ENCODE measurements at places on chromosomes 7 and 10.

DNA sequence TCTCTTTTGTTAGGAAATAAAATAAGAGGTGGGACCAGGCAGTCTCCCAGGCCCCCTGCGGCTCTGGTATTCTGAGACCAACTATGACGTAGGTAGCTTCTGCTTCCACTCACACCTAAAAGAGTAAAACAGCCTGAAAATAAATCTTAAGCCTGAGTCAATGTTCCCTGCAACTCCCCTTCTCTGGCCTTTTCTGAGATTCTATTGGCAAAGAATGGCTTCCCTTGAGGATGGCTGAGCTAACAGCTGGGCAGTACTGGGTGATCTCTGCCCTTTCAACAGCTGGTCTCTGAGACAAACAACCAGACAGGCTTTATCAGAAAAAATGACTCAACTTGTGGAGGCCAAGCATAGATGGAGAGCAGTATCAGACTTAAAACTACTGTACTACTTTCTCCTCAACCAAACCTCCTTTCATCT lies 58.7 kb downstream of the CREB3L2 start:
- no peak for DNase-seq

- no peak for DNase-seq
Measured at GRCh38 chr10:72720814-72721660, 29.1 kb downstream of the MCU start.

DNA sequence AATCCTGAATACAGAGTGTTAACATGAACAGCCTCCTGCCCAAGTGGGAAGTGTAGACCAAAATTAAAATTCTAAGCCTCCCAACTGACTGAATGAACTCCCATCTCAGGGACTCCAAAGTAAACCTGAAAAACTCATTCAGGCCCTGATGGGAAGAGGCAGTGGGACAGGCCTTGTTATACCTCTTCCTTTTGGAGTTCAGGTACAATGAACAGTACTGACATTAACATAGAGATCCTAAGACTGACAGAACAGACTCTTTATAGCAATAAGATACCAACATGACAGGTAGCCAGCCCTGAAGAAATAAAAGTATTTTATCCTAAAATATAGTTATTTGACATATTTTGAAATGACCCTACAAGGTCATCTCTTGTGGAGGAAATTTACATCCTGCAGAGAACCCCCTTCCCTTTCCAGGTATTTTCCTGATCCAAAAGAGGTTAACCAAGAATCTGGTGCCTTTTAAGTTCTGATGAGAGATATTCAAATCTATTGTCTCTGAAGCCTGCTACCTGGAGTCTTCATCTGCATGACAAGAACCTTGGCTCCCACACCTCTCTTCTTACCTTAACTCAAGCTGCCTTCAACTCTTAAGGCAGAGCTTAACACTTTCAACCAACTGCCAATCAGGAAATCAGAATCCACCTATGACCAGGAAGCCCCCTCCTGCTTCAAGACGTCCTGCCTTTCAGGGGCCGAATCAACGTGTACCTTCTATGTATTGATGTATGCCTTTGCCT lies 103.3 kb upstream of the PFKP start:
- no peak for DNase-seq

DNA sequence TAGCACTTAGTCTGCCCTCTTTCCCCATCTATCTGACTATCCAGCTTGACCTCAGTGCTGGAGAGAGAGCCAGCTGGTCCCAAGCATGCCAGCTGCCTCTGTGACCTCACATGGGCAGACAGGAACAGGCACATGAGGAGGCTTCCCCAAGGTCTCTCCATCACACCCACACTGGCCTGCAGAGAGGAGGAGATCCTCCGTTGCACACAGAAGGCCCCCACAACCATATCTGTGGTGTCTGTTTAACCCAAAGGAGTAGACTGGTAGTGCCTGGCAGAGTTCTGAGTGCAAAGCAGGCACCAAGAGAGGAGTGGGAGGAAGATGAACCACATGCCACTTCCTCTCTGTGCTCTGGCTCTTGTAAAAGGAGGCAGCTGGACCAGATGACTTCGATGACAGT lies 4.8 kb upstream of the ANK3 start:
- no peak for DNase-seq

- DNase-seq = no peak
Measured at GRCh38 chr7:80374321-80374720, 137.5 kb downstream of the GNAT3 start.

GRCh38 chr10:47027784-47028260 lies 116.6 kb downstream of the PTPN20 start:
- no peak for DNase-seq

- DNase-seq = no peak
Measured at GRCh38 chr10:53122281-53122680, 349.7 kb upstream of the MBL2 start.

DNA sequence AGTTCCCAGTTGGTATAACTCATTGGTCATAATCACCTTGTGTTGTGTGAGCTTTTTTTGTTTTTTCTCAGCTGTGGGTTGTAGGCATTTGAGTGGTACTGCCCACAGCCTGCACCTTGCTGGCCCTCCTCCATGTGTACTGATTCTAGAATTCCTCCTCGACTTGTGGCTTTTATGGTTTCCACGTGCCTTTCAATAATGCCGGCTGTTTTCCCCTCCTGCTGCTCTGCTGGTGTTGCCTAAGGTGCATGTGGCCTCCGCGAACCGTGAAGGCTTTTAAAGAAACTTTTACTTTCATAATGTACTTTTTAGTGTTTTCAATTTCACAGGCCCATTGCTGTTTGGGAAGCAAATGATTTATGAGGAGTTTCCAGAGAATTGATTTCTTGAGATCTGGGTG lies 518.0 kb downstream of the REEP3 start:
- DNase-seq = no peak

DNA sequence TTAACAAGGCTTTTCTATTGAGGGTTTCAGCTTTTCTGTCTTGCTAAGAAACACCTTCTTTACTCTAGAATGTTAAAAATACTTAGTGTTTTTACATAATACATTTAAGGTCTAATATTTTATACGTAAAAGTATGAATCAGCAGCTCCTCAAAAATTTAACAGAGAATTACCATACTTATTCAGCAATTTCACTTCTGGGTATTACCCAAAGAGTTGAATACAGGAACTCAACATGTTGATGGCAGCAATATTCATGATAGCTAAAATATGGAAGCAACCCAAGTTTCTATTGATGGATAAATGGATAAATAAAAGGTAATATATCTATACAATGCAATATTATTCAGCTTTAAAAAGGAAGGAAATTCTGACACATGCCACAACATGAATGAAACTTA lies 9.7 kb upstream of the OR13A1 start:
- DNase-seq = no peak

DNA sequence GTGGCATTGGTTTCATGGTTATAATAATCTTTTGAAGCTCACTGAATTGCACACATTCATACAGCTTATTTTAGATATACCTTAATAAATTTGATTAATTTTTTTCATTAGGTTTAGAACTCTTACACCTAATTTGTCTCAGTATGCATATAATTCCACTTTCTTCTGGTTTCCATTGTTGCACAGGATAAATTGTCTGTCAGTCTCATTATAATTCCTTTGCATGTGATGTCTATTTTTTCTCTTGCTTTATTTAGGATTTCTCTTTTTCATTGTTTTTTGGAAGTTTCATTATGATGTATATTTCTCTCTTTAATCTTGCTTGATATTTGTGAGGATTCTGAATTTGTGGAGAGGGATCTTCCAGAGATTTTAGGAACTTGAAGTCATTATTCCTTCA lies 84.7 kb downstream of the ARL5B start:
- no peak for DNase-seq

DNA sequence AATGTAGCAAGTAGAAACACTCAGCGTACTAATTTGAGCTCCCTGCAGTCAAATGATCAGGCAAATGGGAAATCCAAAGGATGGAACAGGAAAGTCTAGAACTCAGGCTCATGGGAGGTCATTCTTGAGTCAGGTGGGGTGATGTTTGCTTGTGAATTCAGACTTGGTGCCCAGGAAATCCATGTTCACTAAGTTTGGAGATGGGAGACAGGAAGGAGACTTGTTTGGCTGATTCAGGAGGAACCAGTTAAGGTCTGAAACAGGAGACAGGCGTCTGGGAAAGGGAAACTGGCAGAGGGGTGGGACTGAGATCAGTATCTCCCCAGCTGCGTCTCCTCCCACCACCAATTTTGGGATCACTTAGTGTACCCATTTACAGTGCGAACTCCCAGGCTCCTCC lies 38.4 kb upstream of the ZNF438 start:
- no peak for DNase-seq

DNA sequence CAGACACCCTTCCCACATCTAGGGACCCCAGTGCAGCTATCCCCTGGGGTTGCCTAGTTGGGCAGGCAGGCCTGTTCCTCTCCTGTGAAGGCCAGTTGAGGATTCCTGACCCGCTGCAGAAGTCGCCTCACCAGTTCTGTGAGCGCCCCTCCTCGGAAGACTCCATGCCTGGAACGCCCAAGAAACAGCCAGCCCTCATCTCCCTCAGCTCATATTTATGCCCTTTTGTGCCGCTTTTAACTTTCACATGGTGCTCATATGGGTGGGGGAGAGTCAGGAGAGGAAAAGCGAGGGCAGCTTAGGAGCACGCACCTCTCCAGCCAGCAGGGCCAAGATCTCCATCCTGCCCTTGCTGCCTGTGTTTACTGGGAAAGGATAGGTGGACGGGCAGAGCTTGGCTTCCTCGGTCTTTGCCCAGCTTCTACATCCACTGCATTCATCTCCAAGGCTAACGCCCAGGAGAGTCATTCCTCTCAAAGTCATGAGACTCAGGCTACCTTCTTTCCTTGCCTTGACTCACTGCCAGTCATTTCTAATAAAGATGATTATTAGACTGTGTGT lies 286.6 kb downstream of the USP6NL start:
- DNase-seq = no peak

DNA sequence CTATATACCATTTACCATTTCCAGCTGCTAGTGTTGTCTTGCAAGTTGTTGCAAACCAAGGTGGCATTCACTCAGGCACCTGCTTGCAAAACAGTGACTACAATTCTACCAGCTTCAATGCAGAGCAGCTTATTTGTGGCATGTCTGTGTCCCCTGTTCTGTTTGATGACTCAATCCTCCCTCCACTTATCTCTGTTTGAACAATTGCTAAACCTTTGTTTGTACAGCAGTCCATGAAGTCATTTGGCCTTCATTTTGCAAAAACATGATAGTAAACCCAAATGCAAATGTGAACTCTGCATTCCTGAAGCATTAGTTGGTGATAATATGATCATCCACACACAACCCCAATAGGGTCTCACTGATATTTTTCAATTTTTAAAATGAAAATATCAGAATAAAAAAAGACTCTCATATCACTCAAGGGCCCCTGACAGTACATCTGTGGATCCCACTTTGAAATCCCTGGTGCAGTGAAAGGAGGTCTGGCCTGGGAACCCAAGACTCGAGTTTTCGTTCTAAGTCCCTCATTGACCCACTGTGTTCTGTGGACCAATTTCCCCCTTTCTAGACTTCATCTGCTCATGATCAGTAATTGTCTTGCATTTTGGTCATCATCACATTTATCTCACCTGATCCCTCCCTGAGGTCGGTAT lies 425.4 kb downstream of the RPS24 start:
- no peak for DNase-seq

DNA sequence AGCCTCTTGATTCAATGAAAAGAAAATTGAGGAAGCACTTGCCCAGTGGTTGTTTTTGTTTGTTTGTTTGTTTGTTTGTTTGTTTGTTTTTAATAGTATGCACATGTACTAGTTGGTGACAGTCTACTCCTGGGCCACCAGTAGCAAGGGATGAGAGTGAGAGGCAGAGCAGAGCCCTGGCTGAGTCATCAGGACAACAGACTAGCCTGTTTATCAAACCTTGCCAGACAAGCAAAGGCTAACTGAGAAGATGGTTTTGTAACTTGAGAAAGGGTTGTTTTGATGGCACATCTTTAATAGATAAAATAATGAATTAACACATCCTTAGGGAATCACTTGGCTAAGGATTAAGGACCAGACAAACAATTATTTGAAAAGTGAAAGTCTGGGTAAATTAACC lies 78.1 kb downstream of the INHBA start:
- DNase-seq = no peak

GRCh38 chr7:18206331-18206730 lies 178.7 kb upstream of the PRPS1L1 start:
- DNase-seq = no peak

GRCh38 chr7:4010061-4010605 lies 672.0 kb upstream of the FOXK1 start:
- no peak for DNase-seq

DNA sequence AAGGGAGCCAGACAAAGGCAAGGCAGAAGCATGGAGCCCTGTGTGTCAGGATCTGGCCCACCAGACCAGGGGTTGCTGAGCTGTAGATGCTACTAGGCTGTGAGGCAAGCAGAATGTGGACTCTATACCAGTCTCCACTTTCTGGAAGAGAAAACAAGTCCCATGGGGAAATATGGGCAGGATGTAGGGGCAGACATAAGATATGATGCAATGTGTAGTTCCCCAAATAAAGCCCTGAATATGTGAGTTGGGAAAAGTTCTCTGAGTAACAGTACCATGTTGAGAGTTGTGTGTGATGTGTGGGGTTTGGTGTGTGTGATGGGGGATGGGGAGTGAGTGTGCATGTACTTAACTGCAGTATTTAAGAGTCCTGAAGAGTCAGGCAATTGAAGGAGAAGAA lies 62.3 kb downstream of the NPSR1 start:
- DNase-seq = no peak

DNA sequence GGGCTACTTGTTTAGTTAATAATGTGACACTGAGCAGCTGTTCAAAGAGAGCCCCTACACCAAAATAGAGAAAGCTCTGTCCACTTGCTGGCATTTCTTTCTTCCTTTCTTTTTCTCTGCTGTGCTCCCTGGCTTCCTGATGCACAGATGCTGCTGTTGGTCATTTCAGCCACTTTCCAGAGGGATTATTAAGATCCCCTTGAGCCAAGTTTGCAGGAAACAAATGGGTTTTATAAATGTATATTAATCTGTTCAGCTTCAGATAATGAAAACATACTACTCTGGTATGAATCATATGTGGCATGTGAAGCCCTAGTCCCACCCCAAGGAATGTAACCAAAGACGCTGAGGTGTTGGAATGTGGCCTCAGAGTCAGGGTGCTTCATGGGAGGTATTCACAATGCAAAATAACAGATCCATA lies 638.2 kb upstream of the FZD8 start:
- DNase-seq = no peak

DNA sequence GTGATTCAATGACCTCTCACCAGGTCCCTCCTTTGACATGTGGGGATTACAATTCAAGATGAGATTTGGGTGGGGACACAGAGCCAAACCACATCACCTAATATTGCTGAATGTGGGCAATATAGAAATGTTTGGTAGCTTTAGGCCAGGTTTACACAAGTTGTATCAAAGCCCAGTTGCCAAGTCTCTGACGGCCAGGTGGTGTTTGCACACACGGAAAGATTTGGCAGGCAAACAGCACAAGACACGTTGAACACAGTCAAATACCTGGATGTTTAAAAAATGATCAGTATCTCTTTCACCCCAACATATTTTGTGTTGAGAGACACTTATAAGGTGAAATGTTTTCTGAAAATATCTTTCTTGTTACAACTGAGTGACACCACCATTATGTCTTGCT lies 294.4 kb upstream of the MKI67 start:
- DNase-seq = no peak

- DNase-seq = no peak
Measured at GRCh38 chr10:62116896-62117295, 151.7 kb downstream of the RTKN2 start.
